ENCODE measurements at places on chromosomes 2 and 18.

GRCh38 chr2:274503-274902 is 9.8 kb downstream of the ACP1 start:
- no peak for DNase-seq

DNA sequence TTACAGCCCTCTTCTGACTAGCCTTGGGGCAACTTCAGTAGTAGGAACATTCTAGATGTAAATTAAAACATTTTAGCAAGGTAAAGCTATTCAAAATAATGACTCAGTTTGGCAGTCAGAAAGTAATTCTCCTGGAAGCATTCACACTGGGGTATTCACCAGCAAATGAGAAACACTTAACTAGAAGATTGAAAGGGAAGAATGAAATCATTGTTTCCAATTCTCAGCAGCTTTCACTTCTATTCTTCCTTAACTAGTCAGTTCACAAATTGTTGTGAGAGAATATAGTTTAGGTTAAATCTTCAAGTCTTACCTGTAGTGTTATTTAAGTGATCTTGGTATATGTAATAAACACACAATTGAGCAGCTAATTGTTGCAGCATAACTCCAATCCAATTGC is 1135.6 kb upstream of the FAM98A start:
- no peak for DNase-seq

DNA sequence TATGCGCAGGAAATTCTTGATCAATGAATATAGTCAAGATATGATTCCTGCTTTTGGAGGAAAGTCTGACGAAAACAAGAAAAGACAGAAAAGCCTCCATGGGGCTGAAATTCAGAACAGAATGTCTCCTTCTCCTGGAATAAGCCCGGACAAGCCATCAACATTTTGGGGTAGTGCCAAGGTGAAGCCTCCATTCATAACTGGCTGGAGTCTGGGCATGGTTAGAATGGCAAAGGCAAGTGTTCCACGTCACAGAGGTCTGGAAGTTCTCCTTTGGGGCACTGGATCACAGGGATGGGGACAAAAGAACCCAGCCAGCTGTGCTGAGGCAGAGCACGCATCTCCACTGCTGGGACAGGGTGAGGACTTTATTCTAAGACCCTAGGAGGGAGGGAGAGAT is 505.7 kb downstream of the CMPK2 start:
- DNase-seq = no peak

- no peak for DNase-seq
Observed at GRCh38 chr2:9640403-9641104, 9.8 kb upstream of the YWHAQ start.

- DNase-seq = no peak
Observed at GRCh38 chr2:234308073-234308812, 188.6 kb downstream of the ARL4C start.

- no peak for DNase-seq
Observed at GRCh38 chr2:170930131-170930990, 1.3 kb downstream of the GORASP2 start.

Data from T1000 (cell line).